ENCODE measurements at places on chromosomes 4 and X.

DNA sequence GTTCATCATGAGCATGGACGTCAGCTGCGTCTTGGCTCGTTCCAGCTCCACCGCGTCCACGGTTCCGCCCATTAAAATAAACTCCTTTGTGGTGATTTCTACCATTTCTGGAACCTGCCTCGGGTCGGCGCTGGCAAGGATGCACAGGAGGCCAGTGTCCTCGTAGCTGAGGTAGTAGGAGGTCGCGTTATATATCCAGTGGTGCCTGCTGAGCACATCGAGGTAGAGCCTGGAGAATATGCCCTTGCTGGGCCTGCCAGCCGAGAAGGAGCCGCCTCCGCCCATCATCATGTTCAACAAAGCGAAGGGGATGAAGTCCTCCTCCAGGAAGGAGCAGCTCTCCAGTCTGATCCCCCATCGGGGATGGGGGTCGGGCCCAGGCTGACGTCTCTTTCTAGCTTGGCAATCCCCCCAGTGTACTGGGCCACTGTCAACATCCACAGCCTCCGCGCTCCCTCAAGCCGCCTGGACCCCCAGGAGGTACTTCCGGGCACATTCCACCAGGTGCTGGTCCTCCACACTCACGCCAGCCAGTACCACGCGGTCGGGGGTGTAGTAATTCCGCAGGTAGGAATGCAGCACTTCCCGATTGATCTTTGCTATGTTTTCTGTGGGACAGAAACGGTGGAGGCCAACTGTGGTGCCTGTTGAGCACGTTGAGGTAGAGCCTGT, 120.9 kb upstream of the GRID2 start:
- DNase-seq = no peak

DNA sequence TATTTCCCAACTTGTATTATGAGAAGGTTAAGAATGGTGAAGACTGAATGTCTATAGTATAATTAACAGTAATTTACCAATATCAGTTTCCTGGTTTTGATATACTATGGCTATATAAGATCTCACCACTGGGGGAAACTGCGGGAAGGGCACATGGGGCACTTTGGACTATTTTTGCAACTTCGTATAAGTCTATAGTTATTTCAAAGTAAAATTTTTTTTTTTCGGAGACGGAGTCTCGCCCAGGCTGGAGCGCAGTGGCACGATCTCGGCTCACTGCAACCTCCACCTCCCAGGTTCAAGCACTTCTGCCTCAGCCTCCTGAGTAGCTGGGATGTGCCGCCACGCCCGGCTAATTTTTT, 46.1 kb downstream of the CXorf58 start:
- no peak for DNase-seq

GRCh38 chr4:182246401-182247205, 3.4 kb downstream of the TENM3 start:
- no peak for DNase-seq

- DNase-seq = peak; percentile 61
These were observed 16.8 kb upstream of the DMP1 start for GRCh38 chr4:87633243-87633642.

- DNase-seq = no peak
These were observed 15.2 kb downstream of the GUCY1A1 start for GRCh38 chr4:155681886-155682285.

DNA sequence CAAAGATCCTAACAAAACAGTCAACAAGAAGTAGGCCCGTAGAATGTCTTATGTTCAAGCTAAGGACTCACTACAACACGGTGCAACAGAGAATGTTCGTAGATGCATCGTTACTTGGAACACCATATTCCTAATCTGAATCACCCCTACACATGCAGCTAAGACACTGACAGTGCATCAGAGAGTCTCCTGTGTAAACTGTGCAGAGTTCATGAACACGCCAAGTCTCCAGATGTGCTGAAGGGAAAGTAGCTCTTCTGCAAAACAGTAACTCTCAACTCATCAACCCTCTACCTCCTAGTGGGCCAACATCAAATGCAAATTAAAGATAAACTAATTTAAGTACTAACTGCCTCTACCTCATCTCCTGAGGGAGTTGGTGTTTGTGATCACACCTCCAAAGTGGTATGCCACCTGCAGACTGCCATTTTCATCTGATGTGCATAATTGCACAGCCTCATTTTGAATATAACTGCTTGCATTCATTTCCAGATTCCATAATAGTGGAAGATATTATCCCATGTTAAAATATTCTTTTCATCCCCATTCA, 73.5 kb downstream of the MOSPD2 start:
- DNase-seq = no peak

Data from fibroblast of the conjunctiva (primary cell).